ENCODE measurements at places on chromosomes 16 and 17.

- DNase-seq: no peak
Measured at GRCh38 chr16:47519546-47519945, 58.4 kb downstream of the PHKB start.

DNA sequence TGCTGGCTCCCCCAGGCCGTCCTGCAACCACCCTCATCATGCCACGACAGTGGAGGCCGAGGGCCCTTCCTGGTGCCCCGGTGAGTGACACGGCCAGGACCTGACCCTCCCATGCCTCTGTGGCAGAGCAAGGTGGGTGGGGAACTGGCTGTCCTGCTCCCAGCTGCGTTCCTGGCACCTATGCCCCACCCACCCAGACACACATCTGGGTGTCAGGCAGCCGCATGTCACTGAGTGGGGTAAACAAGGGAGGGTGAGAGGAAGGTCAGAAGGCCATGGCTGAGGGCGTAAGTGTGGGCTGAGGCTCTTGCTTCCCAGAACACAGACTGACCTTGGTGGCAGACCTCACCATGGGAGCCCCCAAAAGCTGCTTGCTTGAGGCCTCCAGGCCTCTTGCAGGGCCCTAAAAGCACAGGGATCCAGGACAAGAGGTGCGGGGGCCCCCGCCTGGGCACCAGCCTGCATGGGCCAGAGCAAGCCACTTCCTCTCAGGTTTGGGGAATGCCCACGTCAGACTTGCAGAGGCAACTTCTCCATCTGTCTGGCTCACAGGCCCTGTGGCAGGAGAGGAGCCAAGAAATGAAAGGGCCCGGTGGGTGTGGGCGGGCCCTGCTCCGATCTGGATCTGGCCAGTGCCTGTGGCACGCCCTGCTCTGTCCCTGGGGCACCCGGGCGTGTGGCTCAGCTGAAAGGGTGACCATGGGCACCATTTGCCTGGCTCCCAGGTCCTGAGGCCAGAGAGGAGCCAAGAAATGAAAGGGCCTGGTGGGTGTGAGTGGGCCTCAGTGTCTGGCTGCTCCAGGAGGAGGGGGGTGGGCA is 3.9 kb upstream of the CCDC57 start:
- DNase-seq: no peak

DNA sequence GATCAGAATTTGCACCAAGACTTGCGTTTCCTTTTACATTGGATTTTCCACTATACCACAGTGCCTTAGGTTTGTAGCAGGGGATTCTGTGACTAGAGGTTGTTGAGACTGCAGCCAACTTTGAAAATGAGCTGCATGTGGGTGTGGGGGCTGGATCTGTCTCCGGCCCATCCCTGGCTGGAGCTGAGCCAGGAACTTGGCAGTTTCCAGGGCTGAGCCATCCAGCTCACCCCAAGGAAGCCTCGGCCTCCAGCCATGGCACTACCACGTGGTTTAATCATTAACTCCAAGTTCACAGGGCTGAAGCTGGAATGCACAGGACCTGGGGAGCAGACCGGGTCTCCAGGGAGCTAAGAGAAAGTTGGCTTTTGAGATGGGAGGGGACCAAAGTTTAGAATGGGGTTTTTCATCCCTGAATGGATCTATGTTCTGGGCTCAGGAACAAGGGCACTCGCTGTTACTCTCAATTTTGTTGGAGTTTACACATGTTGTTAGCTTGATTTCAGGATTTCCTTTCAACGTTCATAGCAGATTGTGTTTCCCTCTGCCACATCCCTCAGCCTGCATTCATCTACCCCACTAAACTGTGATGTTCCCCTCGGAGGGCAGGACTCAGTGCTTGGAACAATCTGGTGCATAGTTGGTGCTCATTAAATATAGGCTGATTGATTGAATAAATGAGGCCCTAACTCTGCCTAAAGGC is 42.3 kb upstream of the HNF1B start:
- DNase-seq: no peak

- peak; percentile 4 for DNase-seq
Measured at GRCh38 chr17:14926526-14927122, 338.5 kb downstream of the PMP22 start.

- DNase-seq: no peak
Measured at GRCh38 chr17:40348136-40348504, 16.4 kb downstream of the GJD3 start.

- DNase-seq: no peak
Measured at GRCh38 chr17:69227541-69227940, 1.1 kb downstream of the ABCA10 start.

GRCh38 chr17:69945698-69946185 is 129.3 kb upstream of the KCNJ16 start:
- DNase-seq: no peak

GRCh38 chr16:31513126-31513525 is 4.9 kb upstream of the RUSF1 start:
- no peak for DNase-seq

GRCh38 chr16:64830653-64831052 is 291.2 kb downstream of the CDH11 start:
- no peak for DNase-seq

DNA sequence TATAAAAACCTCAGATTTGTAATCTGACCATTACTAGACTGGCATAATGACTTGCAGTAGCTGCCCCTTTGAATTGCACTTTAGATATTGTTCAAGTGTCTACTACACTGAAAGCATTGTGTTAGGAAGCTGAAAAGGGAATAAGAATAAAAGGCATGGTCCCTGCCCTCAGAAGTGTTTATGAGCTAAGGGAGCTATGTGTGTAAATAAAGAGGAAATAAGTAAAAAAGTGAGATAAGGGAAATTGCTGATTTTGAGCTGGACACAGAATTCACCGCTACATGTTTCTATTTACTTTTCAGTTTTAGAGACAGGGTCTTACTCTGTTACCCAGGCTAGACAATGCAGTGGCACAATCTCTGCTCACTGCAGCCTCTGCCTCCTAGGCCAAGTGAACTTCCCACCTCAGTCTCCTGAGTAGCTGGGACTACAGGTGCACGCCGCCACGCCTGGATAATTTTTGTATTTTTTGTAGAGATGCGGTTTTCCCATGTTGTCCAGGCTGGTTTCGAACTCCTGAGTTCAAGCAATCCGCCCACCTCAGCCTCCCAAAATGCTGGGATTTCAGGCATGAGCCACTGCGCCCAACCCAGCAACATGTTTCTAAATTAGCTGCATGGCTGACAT is 57.0 kb downstream of the GRB2 start:
- no peak for DNase-seq

DNA sequence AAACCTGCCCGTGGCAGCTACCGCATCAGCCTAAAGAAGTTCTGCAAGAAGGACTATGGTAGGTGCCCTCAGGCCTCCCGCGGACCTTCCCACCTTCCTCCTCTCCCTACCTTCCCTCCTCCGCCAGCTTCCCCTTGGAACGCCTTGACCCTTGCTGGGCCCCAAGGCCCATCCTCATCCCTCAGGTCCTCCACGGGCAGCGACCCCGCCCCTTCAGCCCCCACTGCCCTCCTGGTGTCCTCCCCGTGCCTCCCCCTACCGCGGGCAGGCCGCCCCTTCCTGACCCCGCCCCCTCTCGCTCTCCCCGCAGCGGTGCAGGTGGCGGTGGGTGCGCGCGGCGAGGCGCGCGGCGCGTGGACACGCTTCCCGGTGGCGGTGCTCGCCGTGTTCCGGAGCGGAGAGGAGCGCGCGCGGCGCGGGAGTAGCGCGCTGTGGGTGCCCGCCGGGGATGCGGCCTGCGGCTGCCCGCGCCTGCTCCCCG is 1.4 kb upstream of the TBC1D24 start:
- DNase-seq: no peak

DNA sequence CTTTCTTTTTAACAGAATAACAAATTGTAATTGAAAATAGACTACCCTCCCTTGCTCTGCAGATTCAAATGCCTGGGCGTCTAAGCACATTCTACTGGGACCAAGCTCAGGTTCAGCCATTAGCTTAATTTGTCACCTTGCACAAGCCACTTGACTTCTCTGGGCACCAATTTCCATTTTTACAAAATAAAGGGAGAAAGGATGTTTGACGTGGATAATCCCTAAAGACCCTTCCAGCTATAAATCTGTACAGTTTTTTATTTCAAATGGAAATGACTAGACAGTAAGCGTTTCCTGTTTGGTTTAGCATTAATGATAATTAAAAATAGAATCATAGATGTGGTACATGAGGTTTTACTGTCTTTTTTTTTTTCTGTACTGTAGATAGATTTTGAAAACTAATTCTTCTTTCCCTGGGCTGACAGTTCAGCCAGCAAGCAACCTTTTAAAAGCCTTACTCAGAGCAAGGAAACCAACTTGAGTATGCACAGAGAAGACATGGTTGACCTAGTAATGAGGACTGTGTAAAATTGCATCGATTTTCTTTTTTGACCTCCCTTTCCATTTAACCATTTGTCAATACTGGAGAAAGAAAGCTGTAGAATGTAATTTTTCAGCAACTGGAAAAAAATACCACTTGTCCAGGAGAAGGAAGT is 1329.5 kb upstream of the CDH8 start:
- no peak for DNase-seq

GRCh38 chr17:29709866-29710519 is 87.3 kb upstream of the CORO6 start:
- DNase-seq: no peak

GRCh38 chr17:72514321-72514861 is 393.6 kb downstream of the SOX9 start:
- DNase-seq: no peak

DNA sequence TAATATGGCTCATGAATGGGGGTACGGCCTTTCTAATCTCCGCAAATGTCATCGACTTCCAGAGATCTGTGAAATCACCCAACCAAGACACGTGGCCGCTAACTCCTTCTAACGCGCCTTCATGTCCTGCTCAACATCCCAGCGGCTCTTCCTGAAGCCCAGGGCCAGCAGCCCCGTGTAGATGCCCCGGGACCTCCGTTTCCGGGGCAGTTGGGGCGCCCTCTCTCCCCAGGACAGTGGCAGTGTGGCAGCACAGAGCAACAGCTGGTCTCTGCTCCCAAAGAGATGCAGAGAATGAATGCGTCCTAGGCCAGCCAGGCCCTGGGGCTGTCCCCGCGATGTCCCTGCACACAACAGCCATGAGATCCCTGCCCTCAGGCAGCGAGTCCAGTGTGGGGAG is 153.5 kb downstream of the RBFOX3 start:
- DNase-seq: no peak

- DNase-seq: no peak
Measured at GRCh38 chr16:89506791-89507191, 1.4 kb upstream of the SPG7 start.

- no peak for DNase-seq
Measured at GRCh38 chr16:84686707-84687298, 13.0 kb upstream of the USP10 start.

GRCh38 chr17:65557349-65558310 is 3.8 kb downstream of the AXIN2 start:
- DNase-seq: no peak

GRCh38 chr17:40896916-40897455 is 11.9 kb upstream of the KRT20 start:
- no peak for DNase-seq

GRCh38 chr16:7405166-7405565 is 72.5 kb downstream of the RBFOX1 start:
- DNase-seq: no peak

DNA sequence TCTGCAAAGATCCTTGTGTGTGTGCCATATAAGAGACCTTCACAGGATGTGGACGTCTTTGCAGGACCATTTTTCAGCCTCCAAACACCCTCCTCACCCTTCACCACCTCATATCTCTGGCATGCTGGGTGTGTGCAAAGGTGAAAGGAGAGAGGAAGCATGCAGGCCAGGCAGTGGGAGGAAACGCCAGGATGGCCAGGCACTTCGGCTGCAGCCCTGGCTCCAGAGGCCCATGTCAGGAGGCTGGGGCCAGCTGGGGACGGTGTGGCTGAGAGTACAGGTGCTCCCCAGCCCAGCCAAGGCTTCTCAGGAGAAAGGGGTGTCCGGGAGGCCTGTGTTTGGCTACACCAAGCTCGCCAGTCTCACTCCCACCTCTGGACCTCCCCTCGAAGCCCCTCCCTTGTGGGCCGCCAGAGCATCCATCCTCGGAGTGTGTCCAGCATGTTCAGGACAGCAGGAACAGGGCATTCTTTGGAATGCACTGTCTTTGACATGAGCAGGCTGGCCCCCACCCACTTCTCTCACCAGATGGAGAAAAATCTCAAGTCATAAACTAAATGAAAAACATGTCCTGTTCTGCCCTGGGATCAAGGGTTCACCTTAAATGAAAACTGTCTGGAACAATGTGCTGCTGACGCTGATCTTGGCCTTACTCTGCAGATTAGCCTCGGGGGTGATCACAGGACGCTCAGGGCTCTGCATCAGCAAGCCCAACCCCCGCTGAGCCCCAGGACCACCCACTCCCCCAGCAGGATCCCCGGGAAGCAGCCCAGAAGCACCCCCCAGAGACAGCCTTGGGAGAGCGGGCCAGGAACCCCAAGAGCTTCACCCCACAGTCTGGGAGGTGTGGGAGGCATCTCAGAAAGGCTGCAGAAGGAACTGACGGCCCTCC is 15.9 kb downstream of the PEMT start:
- no peak for DNase-seq

DNA sequence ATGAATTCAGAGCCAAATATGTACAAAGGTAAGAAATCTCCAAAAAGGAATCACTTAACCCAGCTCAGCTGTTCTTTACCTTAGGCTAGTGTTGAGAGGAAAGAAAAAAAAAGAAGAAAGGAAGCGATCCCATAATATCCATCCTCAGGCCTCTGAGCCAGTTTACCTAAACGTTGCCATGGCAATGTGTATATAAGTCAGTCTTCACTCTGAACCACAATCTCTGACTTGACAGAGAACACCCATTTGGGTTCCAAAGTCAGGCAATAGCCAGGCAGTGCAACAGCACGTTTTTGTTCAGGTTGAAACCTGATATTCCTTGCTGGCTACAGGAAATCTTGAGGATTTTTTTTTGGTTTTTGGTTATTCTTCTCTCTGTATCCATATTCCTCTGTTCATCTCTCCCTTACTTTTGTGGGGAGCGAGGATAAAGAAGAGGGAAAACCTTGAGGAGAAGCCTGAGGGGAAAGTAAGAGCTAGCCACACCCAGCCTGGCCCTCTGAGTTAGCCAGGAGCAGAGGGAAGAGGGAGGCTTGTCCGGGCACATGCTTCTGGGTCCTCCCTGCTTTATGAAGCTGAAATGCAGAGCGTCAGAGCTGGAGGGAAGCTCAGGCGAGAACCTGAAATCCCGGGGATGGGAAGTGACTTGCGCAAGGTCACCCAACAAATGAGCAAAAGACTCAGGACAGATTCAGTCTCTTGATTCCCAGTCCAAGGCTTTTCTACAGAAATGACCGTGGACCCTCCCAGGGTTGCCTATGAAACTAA is 152.7 kb downstream of the SOX9 start:
- DNase-seq: no peak

DNA sequence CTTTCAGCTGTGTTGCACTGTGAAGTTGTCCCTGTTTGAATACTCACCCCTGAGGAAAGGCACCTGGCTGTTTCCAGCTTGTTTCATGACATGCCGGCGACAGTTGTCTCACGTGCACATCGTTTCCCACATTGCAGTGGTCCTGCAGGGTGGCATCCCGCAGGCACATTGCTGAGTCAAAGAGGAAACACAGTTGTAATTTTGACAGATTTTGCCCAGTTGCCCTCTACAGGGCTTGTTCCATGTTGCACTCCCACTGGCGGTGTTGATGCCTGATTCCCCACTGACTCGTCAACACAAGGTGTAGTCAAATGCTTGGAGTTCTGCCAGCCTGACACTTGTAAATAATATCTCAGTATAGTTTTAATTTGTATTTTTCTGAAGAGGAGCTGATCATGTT is 23.8 kb downstream of the EPN2 start:
- no peak for DNase-seq

All from stimulated activated CD4-positive, alpha-beta T cell treated with anti-CD3 and anti-CD28 coated beads, Interleukin-15, amount 100 ng/mL, for 48 hours (primary cell).